ENCODE measurements at places on chromosomes 7 and 10.

GRCh38 chr7:16026253-16027020 lies 340.0 kb upstream of the MEOX2 start:
- ATAC-seq, result no peak

DNA sequence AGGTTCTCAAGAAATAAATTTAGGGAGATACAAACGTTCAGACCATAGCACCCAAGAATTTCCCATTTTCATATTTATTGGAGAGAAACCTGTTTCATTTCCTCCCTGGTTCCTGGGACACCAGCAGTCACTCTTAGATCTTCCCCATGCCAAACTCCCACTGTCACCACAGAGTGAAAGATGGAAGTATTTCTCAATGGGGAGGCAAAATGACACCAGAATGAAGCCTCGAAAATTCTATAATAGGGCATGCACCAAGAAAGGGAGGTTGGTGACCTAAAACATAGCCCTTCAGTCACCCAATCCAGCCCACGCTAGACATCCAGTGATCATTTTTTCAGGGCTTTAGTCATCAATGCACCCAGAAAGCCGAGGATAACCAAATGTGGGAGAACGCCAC lies 148.1 kb upstream of the PLXDC2 start:
- ATAC-seq, result no peak

GRCh38 chr10:23055424-23056185 lies 39.8 kb upstream of the MSRB2 start:
- no peak for ATAC-seq

DNA sequence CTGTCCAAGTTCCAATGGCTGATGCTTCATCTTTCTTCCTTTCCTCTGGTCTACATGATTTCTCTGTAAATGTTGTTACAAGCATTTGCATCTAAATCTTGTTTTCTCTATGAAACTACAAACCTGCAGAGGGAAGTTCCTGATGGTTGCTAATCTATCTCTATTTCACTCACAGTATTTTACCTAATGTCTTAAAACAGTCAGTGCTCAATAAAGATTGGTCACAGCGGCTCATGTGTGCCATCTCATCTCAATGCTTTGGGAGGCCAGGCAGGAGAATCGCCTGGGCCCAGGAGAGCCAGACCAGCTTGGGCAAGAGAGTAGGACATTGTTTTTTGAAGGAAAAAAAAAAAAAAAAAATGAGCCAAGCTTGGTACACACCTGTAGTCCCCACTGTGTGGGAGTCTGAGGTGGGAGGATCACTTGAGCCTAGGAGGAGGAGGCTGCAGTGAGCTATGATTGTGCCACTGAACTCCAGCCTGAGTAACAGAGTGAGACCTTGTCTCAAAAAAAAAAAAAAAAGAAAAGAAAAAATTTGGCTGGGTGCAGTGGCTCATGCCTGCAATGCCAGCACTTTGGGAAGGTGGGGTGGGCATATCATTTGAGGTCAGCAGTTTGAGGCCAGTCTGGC lies 71.3 kb upstream of the ARMC3 start:
- ATAC-seq, result no peak
